Mesothelial cell of epicardium (in vitro differentiated cells): ENCODE measurements at places on chromosomes 5 and 9. TPM values are rescaled to one million over a fixed set of nuclear protein-coding genes. Genes with fewer than 3 reads are reported as not detected.

GRCh38 chr5:10631316-10631996 is 67.6 kb downstream of the ANKRD33B start:
- no peak for DNase-seq

DNA sequence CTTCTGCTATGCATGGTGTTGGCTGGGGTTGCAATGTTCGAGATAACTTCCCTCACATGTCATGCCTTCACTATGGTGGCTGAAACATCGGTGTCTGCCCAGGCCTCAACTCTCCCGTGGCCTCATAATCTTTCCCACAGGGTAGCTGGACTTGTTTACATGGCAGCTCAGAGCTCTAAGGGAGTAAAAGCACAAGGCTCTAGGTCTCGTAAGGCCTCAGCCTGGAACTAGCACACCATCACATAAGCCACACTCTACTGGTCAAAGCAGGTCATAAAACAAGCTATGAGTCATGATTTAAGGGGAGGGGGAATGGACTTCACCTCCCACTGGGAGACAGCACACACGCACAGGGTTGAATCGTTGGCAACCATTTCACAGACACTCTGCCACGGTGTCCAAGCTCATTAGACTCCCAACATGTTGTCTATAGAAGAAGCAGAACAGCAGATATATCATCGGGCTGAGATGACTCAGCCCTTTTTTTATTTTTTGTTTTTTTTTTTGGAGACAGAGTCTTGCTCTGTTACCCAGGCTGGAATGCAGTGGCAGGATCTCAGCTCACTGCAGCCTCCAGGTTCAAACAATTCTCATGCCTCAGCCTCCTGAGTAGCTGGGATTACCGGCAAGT is 66.8 kb upstream of the IL17B start:
- no peak for DNase-seq

The DPH7 gene
- 55.0 to 59.4 TPM (median 56.1 TPM) in 3 replicates for total RNA-seq

DNA sequence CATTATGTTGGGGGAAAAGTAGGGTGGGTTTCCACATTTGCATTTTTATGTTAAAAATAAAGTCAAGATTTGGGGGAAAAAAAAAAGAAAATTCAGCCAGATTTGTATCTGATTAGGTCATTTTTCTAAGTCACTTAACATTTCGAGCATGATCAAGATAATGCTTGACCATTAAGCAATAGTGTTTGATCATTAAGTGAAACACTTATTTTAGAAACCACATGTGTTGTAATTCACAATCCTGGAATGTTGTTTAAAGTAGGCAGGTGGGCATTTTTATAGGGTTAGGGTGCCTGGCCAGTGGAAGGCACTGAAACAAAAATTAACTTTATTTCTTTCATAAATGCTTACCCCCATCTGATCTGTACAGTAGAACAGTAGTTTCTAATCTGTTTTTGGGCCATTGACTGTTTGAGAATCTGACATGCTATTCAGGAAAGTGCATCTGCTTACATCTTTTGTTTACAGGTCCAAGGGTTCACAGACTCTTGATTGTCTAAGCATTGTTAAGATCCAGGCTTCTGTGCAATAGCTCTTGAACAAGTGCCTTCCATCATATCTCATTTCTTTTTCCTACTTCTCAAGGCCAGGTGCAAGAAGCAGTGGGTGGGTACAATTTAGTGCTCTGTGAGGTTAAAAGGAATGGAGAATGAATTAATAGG is 9.1 kb downstream of the ZCCHC9 start:
- DNase-seq, result no peak

GRCh38 chr5:82225525-82226172 is 52.5 kb downstream of the RPS23 start:
- DNase-seq, result no peak

DNA sequence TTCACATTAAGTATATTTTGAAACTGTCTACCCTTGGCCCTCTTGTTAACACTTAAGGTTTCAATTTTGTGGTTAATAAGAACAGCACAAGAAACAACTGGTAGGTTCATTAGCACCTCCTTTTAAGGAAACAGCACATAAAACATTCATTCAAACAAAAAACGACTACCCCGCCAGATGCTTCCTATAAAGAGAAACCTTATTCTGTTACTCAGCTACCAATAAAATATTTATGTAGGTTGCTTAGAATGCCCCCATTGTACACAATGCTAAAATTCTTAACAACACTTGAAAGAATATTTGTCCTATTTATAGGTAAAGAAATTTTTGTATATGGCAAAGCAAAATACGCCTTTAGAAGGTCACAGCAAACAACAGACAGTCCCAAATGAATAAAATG is 23.2 kb downstream of the CDK5RAP2 start:
- DNase-seq, result no peak
